ENCODE measurements at places on chromosomes 16 and 17.

GRCh38 chr16:48394355-48394703, 9.1 kb upstream of the SIAH1 start:
- no peaks in the 10 kb centered on the region for H3K4me1 ChIP-seq
- no peaks in the 10 kb centered on the region for H3K36me3 ChIP-seq
- no peak overlapping the region for H3K4me3 ChIP-seq
- no peaks in the 10 kb centered on the region for H3K27me3 ChIP-seq
- DNase-seq: no peak

DNA sequence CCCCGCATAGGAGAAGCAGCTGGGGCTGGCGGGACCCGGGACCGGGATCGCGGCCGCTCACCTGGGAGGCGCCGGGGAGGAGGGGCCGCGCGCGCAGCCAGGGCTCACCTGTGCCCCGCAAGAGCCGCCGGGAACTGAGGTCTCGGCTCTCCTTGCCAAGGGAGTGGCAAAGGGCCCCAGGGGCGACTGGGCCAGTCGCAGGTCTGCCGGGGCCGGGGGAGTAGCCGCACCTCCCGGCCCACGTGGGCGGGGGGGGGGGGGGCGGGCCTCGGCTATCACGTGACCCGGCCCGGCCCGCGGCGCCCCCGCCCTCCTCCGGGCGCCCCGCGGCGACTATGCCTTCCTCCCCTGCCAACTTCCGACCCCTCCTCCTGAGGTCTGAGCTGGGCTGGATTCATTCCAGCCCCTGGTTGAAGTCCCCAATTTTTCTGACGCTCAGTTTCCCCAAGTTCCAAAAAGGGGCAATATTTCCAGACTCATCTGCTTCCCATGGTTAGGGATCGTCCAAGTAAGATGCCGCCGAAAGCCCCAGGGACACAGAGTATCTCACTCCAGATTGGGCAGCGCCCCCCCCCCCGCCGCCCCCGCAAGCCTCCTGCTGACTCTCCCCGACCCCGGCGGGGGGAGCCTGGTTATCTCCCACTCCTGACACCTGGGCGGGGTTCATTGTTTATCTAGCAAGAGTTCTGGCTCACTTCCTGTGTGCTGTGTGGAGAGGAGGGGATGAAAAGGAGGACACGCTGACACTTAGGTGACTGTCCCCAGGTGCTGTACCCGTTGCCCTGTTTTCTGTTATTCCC, at the start of gene TMC6:
Gene TMC6, minus strand, starts transcription at position 205 of the 800 bp plus-strand sequence. CDS start 1,923 bp downstream, outside the sequence.
- DNase-seq: peak; percentile 48
- peaks cover 4% of the 10 kb centered on the region for H3K36me3 ChIP-seq
- peak within 1 kb of the TSS; percentile 88 for H3K4me3 ChIP-seq
- H3K27me3 ChIP-seq: peaks cover 4% of the 10 kb centered on the region
- H3K4me1 ChIP-seq: peaks cover 16% of the 10 kb centered on the region
- H3K27ac ChIP-seq: no peak within 1 kb of the TSS

DNA sequence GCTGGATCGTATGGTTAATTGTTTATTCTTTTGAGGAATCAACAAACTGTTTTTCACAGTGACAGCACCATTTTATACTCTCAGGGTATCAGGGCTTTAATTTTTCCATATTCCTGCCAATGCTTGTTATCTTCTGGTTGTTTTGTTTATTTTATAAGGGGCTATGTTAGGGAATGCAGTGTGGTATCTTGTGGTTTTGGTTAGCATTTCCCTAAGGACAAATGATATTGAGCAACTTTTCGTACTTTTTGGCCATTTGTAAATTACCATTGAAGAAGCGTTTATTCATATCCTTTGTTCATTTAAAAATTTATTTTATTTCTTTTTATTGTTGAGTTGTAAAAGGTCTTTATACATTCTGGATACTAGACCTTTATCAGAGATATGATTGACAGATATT, 322.0 kb upstream of the SALL1 start:
- H3K36me3 ChIP-seq: no peaks in the 10 kb centered on the region
- H3K27me3 ChIP-seq: no peaks in the 10 kb centered on the region
- H3K4me1 ChIP-seq: no peaks in the 10 kb centered on the region
- no peak overlapping the region for H3K27ac ChIP-seq
- no peak for DNase-seq

- no peaks in the 10 kb centered on the region for H3K4me1 ChIP-seq
- no peak overlapping the region for H3K27ac ChIP-seq
- no peak for DNase-seq
Observed at GRCh38 chr17:44039829-44040635, 25.3 kb upstream of the TMEM101 start.

GRCh38 chr16:49356728-49357488, 16.7 kb upstream of the C16orf78 start:
- no peaks in the 10 kb centered on the region for H3K4me1 ChIP-seq
- DNase-seq: no peak
- H3K4me3 ChIP-seq: no peak overlapping the region
- no peak overlapping the region for H3K27ac ChIP-seq

GRCh38 chr16:77955127-77955526, 67.2 kb upstream of the CLEC3A start:
- no peaks in the 10 kb centered on the region for H3K27me3 ChIP-seq
- no peak overlapping the region for H3K27ac ChIP-seq
- H3K4me3 ChIP-seq: no peak overlapping the region
- DNase-seq: no peak
- H3K36me3 ChIP-seq: no peaks in the 10 kb centered on the region
- no peaks in the 10 kb centered on the region for H3K4me1 ChIP-seq

- no peak overlapping the region for H3K4me3 ChIP-seq
- no peak overlapping the region for H3K27ac ChIP-seq
- no peak for DNase-seq
- H3K36me3 ChIP-seq: no peaks in the 10 kb centered on the region
- no peaks in the 10 kb centered on the region for H3K27me3 ChIP-seq
Observed at GRCh38 chr17:75864448-75864871, 9.3 kb upstream of the WBP2 start.

DNA sequence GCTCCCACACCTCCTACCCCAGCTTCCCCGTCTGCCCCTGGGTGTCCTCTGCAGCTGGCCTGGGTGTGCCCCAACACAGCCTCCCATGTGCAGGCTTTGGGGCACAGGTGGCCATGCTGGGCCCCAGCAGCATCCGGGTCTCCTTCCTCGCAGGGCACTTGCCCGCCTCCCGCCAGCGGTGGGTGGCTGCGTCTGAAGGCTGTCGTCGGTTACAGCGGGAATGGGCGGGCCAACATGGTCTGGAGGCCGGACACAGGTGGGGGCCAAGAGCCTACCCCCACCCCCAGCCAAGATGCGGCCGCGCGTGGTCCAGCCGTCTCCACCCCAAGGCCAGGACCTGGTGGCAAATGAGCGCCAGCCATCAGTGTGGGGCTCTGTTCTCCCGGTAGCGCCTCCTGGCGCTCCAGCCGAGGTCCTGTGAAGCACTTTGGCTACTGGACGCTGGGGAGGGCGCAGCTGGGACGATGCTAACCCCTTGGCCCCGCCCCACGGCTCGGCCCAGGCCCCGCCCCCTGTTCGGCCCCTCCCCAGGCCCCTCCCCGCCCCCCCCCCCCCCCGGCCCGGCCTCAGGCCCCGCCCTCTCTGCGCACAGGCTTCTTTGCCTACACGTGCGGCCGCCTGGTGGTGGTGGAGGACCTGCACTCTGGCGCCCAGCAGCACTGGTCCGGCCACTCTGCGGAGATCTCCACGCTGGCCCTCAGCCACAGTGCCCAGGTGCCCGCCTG, 7.3 kb upstream of the RHOT2 start:
- H3K27me3 ChIP-seq: no peaks in the 10 kb centered on the region
- peak overlapping the region; percentile 49 for H3K27ac ChIP-seq
- H3K36me3 ChIP-seq: peaks cover 11% of the 10 kb centered on the region
- peaks cover 6% of the 10 kb centered on the region for H3K4me1 ChIP-seq
- DNase-seq: peak; percentile 86
- H3K4me3 ChIP-seq: no peak overlapping the region

- H3K27ac ChIP-seq: no peak overlapping the region
- H3K27me3 ChIP-seq: no peaks in the 10 kb centered on the region
- H3K36me3 ChIP-seq: no peaks in the 10 kb centered on the region
- no peaks in the 10 kb centered on the region for H3K4me1 ChIP-seq
Observed at GRCh38 chr17:63446753-63447470, 806 bp upstream of the CYB561 start.

GRCh38 chr17:5092218-5093010, 14.1 kb downstream of the ZFP3 start:
- H3K4me3 ChIP-seq: no peak overlapping the region
- no peaks in the 10 kb centered on the region for H3K36me3 ChIP-seq
- DNase-seq: no peak
- no peaks in the 10 kb centered on the region for H3K4me1 ChIP-seq

- peak; percentile 24 for DNase-seq
- H3K4me1 ChIP-seq: peaks cover 12% of the 10 kb centered on the region
- H3K36me3 ChIP-seq: no peaks in the 10 kb centered on the region
- no peak overlapping the region for H3K4me3 ChIP-seq
Observed at GRCh38 chr16:84884596-84885341, 65.0 kb downstream of the CRISPLD2 start.

GRCh38 chr16:56119133-56119532, 72.2 kb upstream of the GNAO1 start:
- H3K4me3 ChIP-seq: no peak overlapping the region
- peaks cover 6% of the 10 kb centered on the region for H3K4me1 ChIP-seq
- H3K27ac ChIP-seq: no peak overlapping the region
- H3K27me3 ChIP-seq: no peaks in the 10 kb centered on the region
- no peak for DNase-seq
- no peaks in the 10 kb centered on the region for H3K36me3 ChIP-seq

DNA sequence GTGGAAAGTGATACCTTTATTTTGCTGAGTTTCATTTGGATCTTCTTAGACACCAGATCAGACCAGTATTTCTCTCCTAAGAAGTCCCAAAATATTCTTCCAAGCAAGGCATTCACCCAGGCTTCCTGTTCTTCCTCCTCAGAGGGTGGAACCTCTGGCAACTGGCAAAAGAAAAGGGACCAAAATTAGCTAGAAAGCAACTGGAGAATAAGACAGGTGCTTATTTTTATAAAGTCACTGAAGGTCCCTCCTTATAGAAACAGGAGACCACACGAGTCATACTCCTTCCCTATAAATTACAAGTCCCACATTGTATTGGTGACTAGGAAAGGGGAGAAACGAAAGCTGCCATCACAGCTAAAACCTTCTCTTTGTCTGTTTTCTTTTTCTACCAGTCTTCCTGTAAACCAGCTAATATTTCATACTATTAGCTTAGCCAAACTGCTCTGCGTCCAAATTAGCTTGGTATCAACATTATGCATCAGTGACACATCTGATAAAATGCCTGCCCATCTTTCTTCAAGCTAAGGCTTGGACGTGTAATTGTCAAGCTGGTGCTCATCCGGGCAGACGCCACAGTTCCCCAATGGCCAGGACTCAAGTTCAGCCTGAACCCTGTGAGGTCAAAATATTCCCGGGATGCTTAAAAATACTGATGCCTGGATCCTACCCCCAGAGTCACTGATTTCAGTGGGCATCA, 47.5 kb upstream of the ERN1 start:
- H3K27ac ChIP-seq: no peak overlapping the region
- peaks cover 28% of the 10 kb centered on the region for H3K36me3 ChIP-seq
- DNase-seq: no peak
- H3K27me3 ChIP-seq: no peaks in the 10 kb centered on the region
- peaks cover 3% of the 10 kb centered on the region for H3K4me1 ChIP-seq

GRCh38 chr16:49756775-49757558, 98.9 kb downstream of the ZNF423 start:
- H3K27me3 ChIP-seq: no peaks in the 10 kb centered on the region
- peaks cover 34% of the 10 kb centered on the region for H3K4me1 ChIP-seq
- H3K27ac ChIP-seq: no peak overlapping the region
- no peaks in the 10 kb centered on the region for H3K36me3 ChIP-seq
- no peak overlapping the region for H3K4me3 ChIP-seq
- DNase-seq: no peak

Data from neuronal stem cell (in vitro differentiated cells).